G401 (cell line): ENCODE measurements at places on chromosomes 13 and 19. TPM values are rescaled to one million over a fixed set of nuclear protein-coding genes. Genes with fewer than 3 reads are reported as not detected.

The RFPL4AL1 gene
- 0.17 and 0.18 TPM in 2 replicates for total RNA-seq

The BCAM gene
- 28.5 and 28.9 TPM in 2 replicates for total RNA-seq

The LRRC63 gene
- not detected in 2 replicates for total RNA-seq

The CCNA1 gene
- total RNA-seq = 0.25 and 1.1 TPM in 2 replicates

The RFPL4A gene
- 0.49 and 3.1 TPM in 2 replicates for total RNA-seq

The LILRB3 gene
- total RNA-seq = 0.74 and 0.81 TPM in 2 replicates
